ENCODE measurements at places on chromosomes 1 and 21.

DNA sequence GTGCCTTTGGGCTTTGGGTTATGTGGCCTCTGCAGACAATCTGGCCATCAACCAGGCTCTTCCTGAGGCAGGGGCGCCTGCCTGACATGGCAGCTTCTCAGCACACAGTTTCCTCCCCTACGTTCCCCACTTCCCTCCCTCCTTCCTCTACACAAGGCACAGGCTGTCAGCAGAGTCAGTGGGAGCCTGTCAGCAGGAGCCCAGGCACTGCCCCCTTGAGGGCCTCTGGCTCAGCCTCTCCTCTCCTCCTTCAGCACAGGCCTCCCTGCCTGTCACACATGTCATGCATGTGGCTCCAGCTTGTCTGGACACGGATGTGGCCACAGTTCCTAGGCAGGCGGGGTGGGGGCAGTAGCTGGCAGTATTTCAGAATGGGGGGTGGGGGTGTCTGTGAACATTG is 52.2 kb upstream of the ARTN start:
- no peak for DNase-seq

GRCh38 chr1:150514913-150515327 is 632 bp upstream of the FALEC start:
- DNase-seq = no peak

- DNase-seq = no peak
These were observed 414 bp downstream of the TMEM51 start for GRCh38 chr1:15153842-15154479.

- DNase-seq = no peak
These were observed 17.6 kb upstream of the RGS1 start for GRCh38 chr1:192557841-192558595.

- DNase-seq = peak; percentile 31
These were observed 49.8 kb downstream of the KCNJ15 start for GRCh38 chr21:38306433-38307141.

DNA sequence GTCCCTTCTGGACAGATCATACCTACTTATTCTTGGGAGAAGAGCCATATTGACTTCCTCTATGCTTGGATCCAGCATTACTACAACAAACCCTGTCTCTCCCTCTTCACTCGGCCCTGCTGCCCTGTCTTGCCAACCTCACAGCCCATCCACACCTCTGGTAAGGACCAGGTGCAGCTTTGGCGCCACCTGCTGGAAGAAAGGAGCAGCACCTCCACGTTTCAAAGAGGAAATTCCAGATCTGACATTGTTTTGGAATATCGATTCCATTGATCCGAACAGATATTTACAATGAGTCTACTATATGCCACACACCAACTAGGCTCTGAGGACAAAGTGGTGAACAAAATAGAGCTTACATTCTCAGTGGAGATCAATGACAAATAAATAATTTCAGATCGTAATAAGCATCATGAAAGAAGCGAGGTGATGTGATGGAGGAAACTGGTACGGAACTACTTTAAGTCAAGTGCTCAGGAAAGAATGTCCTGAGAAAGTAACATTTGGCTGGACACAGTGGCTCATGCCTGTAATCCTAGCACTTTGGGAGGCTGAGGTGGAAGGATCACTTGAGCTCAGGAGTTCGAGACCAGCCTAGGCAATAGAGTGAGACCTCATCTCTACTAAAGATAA is 18.7 kb downstream of the MFSD2A start:
- peak; percentile 75 for DNase-seq

DNA sequence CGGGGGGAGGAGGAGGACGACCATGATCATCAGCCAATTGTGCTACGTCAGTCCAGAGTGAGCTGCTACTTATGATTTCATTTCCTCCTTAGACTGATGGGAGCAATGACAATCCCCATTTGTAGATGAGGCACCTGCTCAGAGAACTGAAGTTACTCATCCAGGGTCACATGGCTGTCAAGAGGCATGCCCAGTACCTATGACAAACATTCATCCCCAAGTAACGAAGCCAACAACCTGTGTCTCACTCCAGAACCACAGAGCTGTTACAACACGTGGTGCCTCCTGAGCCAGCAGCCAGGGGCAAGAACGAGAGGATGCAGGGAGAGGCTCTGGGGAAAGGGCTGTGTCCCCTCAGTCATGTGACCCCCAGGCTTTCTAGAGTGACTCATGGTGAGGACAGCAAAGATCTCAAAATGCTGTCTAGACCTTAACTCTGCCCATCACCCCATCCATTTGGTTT is 93.6 kb downstream of the SIM2 start:
- no peak for DNase-seq

GRCh38 chr1:3364983-3365382 is 89.5 kb upstream of the ARHGEF16 start:
- DNase-seq = no peak

DNA sequence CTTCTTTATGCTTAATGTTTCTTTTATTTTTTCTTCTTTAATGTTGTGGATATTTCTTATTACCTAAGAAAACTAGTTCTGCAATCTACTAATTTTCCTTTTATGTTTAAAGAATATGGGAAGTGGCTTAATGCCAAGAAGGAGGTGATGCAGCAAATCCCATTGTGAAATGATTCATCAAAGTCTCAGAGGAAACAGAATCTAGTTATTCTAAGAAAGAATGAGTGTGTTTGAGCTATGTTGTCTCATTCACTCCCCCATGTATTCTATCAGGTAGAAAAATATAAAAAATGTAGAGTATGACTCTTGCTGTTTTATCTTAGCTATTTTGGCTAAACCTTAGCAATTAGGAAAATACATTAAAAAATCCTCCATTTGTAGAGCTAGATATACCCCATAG is 659.9 kb upstream of the RGS18 start:
- DNase-seq = no peak

DNA sequence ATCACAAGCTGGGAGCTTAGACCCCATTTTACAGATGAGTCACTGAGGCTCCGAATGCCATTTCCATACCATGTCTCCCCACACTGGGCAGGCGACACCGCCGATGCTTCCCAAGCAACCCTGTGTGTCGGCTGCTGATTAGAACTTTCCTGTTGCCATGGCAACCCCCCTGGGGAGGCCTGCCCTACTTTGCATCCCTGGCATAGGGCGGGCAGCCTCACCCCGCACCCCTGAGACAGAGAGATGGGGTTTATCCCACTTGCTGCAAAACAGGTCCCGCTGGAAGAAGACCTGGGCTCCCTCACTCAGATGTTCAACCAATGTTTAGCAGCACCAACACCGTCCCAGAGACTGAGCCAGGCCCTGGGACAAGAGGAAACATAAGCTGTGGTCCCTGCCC is 81.5 kb downstream of the CAMK2N1 start:
- DNase-seq = no peak

Data from CD4-positive, alpha-beta T cell treated with Interleukin-10 for 1 hour (primary cell).